Activated CD4-positive, alpha-beta T cell treated with anti-CD3 and anti-CD28 coated beads, Interleukin-2, amount 50 U/mL, for 24 hours (primary cell): ENCODE measurements at places on chromosomes 2 and 18.

- DNase-seq, result no peak
Measured at GRCh38 chr2:28273751-28274150, 118.9 kb upstream of the FOSL2 start.

GRCh38 chr2:203279288-203279687 is 40.5 kb downstream of the CYP20A1 start:
- DNase-seq, result no peak

DNA sequence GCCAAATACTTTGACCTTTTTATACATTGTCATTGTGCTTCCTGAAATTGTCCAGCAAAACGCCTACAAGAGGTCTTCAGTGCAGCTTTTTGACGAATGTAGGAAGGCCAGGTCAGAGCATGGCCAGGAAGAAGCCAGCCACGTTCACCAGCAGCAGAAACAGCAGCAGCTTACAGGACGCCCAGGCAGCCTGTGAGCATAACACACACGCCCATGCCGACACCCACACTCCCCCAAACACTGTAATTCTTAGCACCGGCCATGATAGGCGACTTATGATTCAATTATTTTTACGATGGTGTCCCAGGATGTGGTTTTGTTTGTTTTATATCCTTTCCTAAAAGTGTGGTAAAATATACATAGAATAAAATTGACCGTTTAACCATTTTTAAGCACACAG is 249.1 kb upstream of the SALL3 start:
- DNase-seq, result no peak

DNA sequence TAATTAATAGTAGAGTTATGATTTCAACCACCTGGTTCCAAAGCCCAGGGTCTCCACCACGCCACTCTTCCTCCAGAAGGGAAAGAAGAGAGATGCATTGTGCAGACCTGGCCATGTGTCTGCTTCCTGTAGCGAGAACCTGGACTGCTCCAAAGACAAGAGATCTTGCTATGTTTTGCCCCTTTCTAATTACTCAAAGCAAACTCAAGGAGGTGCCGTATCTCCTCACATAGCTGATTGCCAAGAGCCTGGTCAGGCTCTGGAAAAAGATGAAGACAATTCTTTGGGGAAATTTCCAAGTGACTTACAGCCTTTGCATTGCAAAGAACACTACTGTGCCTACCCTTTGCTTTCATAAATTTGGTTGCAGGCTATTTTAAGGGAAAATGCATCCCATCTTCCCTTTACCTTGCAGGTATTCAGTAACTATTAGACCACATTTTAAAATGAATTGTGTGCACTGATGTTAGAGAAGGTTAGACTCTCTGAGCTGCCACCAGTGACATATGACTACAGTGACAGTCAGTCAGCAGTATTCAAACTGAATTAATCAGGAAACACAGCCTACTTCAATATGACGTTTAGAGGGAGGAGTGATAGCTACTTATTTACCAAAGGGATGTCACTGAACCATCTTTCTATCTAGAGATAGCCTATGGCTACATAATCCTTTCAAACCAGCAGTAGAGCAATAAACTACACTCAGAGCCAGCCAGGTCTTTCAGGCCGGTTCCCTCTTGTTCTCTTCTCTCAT is 842.1 kb upstream of the FANCL start:
- no peak for DNase-seq

DNA sequence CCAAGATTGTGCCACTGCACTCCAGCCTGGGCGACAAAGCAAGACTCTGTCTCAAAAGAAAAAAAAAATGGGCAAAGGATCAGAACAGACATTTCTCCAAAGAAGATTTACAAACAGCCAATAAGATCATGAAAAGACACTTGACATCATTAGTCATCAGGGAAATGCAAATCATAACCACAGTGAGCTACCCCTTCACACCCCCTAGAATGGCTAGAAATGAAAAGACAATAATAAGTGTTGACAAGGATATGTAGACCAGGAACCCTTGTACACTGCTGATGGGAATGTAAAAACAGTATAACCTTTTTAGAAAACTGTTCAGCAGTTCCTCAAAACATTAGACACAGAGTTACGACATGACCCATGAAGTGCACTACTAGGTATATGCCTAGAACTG is 18.4 kb upstream of the MTERF4 start:
- DNase-seq, result no peak

DNA sequence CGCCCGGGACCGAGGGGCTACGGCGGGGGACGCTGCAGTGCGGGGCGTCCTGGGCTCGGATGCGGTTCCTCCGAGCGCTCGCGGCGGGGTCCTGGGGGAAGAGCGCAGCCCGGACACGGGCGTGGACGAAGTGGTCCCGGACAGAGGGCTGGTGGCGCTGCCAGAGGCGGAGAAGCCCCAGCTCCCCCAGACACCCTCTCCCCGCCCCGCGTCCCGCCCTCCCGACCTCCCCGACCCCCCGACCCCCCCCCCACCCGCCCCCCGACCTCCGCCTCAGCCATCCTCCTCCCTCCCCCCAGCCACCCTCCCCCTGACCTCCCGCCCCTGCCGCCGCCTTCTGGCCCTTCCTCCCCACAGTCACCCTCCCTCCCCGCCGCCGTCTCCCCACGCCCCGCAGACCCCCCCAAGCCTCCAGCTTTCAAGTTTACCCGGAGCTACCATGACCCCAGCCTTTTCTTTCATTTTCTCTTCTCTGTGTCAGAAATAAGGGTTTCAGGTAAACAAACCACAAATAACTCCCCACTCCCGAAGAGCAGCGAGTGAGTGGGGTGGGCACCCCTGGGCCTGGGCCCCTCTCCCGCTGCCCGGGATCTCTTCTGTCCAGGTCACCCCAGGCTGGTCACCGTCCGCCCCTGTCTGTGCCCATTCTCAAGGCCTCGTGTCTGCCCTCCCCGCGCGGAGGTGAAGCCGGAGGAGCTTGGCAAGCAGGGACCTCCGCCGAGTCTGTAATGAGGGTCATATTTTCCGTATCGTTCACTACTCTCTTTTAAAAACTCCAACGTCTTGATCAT is 5.1 kb downstream of the NFATC1 start:
- no peak for DNase-seq

DNA sequence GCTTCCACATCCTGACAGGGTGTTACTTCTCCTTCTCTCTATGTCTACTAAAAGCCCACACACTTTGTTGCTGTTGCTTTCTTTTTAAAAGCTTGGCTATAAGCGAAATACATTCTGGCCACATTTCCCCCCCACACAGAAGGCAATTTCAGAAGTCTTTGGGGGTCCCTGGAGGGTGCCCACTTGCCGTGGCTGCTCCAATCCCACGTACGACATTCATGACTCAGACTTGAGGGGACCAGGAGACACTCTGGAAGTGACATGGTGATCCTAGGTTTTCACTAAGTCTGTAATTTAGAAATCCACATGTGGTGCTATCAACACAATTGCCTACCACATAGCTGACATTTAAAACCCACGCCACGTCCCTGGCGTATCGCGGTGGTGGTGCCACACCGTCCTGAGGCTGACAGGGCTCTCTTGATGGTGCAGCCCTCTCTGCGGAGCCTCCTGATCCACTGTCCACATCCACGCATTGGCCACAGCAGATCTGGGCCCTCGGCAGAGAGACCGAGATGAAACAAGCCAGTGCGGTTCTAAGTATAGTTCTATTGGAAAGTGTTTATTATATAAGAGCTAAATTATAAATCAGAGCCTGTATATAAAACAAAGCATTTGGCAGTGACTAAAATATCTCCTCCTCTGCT is 42.4 kb downstream of the CYP27C1 start:
- no peak for DNase-seq

- no peak for DNase-seq
Measured at GRCh38 chr2:205609113-205609512, 73.2 kb upstream of the NRP2 start.

DNA sequence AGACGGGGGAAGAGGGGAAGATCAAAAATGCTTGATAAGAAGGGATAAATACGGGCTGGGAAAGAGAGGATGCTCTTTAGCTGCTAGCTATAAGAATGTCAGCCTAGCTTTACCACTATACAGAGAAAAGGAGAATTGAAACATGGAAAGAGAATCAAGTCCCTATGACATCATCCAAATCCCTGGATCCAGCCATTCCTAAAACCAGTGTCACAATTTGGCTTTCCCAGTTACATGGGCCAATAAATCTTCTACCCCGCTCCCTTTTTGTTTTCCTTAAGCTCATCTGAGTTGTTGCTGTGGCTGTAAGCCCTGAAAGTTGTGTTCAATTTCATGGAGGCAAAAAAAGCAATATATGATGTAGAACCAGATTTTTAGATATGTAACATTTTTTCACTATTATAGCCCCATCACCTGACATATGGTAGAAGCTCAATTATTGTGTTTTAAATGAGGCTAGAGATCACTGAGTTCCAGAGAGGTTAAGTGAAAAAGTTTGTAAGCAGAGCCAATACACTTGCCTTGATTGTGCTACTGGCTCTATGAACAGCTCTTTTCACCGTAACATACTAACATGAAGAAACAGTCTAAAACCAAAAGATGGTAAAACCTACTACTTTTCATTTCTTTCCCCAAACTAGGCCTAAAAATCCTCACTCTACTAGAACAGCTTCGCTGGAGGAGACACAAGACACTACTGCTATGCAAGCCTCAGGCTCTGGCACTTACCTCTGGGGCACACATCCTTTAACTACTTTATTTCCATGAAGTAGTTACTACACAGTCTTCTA is 4.3 kb downstream of the HNRNPLL start:
- DNase-seq, result no peak

DNA sequence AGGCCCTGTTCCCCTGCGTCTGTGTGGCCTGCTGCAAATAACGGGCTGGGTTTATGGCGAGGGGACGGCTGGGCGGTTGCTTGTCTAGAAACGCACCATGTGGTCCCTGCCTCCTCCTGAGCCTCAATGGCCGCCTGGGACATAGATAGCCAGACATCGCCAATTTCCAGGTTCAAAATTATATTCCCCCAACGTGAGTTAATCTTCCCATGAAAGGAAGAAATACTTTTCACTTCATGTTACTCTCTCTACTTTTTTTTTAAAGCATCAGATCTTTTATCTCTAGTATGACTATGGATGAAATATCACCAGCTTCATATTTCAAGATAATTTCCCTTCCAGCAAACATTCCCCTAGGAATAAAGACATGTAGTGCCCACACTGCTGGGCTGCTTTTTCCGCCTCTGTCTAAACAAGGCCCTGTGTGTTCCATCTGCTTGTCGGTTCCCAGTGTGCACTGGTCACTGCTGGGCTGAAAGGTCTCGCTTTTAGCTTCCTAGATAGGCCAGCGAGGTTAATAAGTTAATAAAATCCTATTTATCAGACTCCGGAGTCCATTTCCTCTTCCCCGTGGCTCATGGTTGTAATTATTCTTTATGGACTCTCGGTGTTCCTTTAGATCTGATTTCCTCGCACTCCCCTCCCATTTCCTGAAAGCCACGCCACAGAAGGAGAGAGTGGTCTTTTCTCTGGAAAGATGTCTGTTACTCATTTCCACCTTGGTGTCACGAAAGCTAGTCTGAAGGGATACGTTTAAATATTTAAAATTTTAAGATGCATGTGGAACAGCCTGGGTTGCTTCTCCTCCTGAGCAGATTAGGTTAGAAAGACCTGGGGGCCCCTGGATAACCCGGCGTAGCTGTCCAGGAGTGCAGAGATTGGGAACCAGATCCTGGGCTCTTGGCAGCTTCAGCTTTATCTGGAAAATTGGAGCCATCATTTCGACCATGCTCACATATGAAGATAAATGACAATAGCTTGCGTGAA is 196.6 kb upstream of the COPS8 start:
- no peak for DNase-seq

GRCh38 chr18:78875016-78875777 is 104.4 kb upstream of the SALL3 start:
- no peak for DNase-seq

GRCh38 chr18:13621886-13622619 is 104.3 kb downstream of the FAM210A start:
- no peak for DNase-seq

DNA sequence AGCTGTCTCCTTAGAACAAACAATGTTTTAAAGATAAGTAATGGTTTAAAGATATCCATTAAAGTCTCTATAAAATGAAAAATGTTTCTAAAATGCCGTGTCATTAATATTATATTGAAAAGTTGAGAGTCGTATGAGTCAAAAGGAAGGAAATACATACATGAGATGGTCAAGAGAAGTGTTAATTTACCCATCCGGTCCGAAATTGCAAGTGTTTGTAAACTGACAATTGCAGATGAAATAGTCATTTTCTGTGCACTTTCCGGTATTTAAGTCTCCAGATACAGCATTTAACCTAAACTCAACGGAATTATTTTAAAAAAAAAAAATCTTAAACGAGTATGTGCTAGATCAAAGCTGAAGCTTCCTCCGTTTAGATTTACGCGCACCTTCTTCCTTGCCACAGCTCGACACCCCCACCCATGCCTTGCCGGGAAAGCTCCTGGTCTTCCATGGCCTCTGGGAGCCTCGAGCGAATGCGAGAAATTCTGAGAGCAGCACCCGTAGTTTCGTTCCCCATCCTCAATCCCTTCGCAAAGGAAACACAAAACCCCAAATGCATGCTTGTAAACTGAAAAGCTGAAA is 1.8 kb downstream of the DSC3 start:
- DNase-seq, result no peak

DNA sequence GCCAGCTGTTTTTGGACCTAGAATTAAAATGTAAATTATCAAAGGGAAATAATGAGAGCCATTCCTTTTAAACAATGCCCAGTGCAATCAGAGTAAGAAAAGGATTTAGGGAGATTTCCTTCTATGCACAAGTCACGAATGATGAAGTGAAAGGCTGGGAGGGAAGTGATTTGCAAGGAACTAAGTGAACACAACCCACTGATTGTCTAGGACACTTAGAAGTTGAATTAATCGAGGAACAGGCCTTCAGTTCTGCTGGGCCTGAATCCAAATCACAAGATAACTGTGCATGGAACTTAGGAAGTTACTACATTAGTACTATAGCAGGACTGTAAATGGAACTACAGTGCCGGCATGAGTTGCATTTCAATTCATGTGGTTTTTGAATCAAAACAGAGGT is 17.7 kb downstream of the MAP2 start:
- DNase-seq, result no peak

- DNase-seq, result no peak
Measured at GRCh38 chr2:136251197-136251884, 133.4 kb upstream of the CXCR4 start.

DNA sequence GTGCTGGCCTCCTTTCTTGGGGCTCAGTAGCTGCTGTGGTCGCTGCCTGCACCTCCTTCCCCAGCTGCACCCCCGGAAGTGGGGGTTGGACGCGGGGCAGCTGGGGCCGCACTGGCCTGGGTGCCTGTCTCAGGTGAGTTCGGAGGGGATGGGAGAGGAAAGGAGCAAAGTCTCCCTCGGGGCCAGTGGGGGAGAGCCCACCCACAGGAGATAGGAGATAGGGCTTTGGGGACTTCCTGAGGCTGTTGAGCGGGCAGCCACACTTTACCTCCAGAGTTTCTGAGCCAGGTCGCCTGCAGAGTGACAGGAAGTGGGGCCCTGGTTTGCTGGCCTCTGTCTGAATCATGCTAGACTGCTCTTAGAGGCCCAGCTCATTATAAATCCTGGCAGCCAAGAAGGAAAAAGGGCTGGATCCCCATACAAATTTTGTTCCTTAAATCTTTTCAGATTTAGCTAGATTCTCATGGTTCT is 8.1 kb downstream of the MBP start:
- DNase-seq, result peak; percentile 45

DNA sequence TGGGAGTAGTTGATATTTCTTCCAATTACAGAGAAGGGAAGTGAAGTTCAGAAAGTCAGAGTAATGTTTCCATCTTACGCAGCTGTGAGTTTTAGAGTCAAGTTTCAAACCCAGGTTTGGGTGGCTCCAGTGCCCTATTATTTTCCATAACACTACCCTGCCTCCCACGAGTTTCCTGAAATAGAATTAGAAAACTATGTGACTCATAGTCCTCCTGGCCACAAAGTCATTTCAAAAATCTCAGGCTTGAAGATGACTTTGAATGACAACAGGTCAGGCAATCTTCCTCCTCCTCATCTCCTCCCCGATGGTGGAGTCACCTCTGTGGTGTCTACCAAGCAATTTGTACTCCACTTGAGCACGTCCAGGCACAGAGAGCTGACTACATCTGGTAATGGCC is 212.3 kb upstream of the TRIB2 start:
- DNase-seq, result peak; percentile 54
